IMR-90 (cell line): ENCODE measurements at places on chromosomes 11 and 22.
A peak's percentile ranks its signal among the peaks of the same experiment; 100 is the strongest.

DNA sequence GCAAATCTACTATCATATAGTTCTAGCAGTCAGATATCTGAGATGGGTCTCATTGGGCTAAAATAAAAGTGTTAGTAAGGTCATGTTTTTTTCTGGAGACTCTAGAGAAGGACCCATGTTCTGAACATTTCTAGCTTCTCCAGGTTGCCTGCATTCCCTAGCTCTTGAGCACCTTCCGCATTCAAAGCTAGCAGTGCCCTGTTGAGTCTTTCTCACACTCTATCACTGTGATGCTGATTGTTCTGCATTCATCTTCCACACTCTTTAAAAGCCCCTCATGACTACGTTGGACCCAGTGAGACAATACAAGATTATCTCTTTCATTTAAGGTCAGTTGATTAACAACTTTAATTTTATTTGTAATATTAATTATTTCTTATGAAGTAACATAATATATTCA is 433.3 kb upstream of the CHORDC1 start:
- DNase-seq: no peak
- no peaks in the 10 kb centered on the region for H3K27me3 ChIP-seq
- no peak overlapping the region for H3K27ac ChIP-seq
- no peaks in the 10 kb centered on the region for H3K36me3 ChIP-seq
- no peaks in the 10 kb centered on the region for H3K4me1 ChIP-seq

DNA sequence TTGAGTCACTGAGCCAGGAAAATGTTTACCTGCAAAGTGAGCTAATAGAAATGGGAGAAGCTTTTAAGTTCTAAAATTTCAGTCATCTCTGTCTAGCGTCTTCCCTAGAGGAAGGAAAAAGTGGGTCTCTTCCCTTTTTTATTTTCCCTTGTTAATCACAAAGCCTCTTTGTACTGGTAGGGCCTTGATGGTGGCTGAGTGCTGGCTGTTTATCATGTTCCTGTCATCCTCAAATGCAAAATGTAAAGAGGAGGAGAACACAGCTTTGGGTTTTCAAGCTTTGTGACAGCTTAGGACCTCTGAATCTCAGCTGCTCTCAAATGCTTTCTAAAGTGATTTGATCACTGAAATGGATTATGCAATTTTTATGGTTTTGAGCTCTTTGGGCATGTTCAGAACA is 222.0 kb downstream of the TMEM135 start:
- no peak overlapping the region for H3K27ac ChIP-seq
- H3K27me3 ChIP-seq: no peaks in the 10 kb centered on the region
- DNase-seq: no peak

- peak; percentile 67 for DNase-seq
- no peaks in the 10 kb centered on the region; the same call in 1 of the 2 replicates for H3K4me1 ChIP-seq
- H3K36me3 ChIP-seq: no peaks in the 10 kb centered on the region
- peak overlapping the region; percentile 49 for H3K4me3 ChIP-seq
- no peak overlapping the region for H3K27ac ChIP-seq
- peaks cover 39% of the 10 kb centered on the region for H3K27me3 ChIP-seq
Observed at GRCh38 chr22:20298803-20299745, 20.8 kb downstream of the DGCR6L start.

GRCh38 chr22:32569956-32570355 is 95.3 kb downstream of the FBXO7 start:
- H3K4me1 ChIP-seq: peaks cover 5% of the 10 kb centered on the region; the same call in 1 of the 2 replicates
- H3K4me3 ChIP-seq: no peak overlapping the region
- DNase-seq: no peak
- H3K36me3 ChIP-seq: no peaks in the 10 kb centered on the region
- no peak overlapping the region for H3K27ac ChIP-seq
- H3K27me3 ChIP-seq: peaks cover 46% of the 10 kb centered on the region

DNA sequence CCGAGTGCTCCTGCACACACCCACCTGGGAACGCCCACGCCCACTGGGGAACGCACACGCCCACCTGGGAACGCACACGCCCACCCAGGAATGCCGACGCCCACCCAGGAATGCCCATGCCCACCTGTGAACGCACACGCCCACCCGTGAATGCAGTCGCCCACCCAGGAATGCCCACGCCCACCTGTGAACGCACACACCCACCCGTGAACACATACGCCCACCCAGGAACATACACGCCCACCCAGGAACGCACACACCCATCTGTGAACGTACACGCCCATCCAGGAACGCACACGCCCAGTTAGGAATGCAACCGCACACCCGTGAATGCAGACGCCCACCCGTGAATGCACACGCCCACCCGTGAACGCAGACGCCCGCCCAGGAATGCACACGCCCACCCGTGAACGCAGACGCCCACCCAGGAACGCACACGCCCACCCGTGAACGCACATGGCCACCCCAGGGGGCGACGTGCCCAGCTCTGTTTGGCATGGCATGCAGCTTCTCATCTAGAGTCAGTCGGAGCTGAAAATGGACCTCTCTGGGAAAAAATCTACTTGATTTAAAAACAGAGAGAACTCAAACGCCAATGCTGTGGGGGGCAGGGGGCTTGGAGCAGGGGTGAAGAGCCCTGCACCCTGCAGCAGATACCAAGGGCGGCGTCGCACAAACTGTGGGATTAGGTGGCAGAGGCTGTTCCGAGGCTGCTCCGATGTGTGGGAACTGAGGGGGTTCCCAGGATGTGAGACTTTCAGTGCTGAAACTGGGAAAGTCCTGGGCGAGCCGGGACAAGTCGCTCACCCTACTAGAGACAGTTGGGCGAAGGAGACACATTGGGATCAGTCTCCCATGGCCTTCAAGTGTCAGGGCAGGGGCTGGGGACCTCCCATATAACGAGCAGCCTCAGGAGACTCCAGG is 83.3 kb downstream of the MYEOV start:
- H3K27ac ChIP-seq: no peak overlapping the region
- H3K4me3 ChIP-seq: no peak overlapping the region
- H3K4me1 ChIP-seq: 0 out of 2 replicates have a peak, but pooled peaks cover 2% of the 10 kb centered on the region

GRCh38 chr11:70203751-70204465 is 812 bp downstream of the FADD start:
- peak; percentile 86 for DNase-seq
- H3K27me3 ChIP-seq: no peaks in the 10 kb centered on the region
- peak overlapping the region; percentile 66 for H3K4me3 ChIP-seq

DNA sequence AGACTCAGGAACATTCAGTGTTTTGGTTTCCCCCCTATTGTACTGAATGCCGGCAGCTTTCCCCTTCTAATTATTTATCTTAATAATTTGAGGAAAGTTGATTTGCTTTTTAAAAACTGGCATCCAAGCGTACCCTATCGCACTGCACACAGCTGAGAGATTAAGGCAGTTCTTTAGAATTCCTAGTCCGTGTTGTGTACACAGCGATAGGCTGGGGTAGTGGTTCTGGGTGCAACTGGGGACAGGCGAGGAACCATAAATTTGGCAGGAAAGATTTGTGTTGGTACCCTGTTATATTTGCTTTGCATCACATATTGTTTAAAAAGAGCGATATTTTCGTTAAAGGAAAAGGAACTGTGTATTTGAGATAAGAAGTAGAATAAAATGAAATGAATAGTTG is 39.2 kb downstream of the PTPRJ start:
- no peaks in the 10 kb centered on the region for H3K36me3 ChIP-seq
- H3K27me3 ChIP-seq: no peaks in the 10 kb centered on the region
- DNase-seq: no peak
- H3K4me3 ChIP-seq: no peak overlapping the region

DNA sequence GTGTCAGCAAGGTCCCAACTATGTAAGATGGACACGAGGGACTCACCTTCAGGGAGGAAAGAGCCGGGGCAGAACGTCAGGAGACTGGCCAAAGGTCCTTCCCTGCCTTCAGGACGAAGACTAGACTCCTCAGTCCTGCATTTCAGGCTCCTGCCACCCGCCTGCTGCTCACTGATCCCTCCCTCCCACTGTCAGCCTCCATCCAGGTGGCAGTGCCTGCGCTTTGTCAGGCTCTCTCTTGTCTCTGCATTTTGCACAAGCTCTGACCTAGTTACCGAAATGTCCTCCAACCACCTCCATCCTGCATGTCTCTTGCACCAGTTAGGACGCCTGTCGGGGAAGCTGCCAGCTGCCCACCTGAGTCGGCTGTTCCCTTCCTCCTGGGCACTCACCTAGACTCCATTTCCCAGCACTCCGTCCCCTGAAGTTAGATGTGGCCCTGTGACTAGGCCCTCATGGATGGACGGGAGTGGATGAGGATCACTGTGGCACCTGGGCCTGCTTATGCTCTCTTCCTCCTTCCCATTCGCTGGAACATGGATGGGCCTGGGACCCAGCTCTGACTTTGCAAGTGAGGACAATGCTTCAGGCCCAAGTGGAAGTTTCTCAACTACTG is 8.0 kb downstream of the B3GNT6 start:
- no peak overlapping the region for H3K27ac ChIP-seq
- H3K4me3 ChIP-seq: no peak overlapping the region
- H3K36me3 ChIP-seq: no peaks in the 10 kb centered on the region

DNA sequence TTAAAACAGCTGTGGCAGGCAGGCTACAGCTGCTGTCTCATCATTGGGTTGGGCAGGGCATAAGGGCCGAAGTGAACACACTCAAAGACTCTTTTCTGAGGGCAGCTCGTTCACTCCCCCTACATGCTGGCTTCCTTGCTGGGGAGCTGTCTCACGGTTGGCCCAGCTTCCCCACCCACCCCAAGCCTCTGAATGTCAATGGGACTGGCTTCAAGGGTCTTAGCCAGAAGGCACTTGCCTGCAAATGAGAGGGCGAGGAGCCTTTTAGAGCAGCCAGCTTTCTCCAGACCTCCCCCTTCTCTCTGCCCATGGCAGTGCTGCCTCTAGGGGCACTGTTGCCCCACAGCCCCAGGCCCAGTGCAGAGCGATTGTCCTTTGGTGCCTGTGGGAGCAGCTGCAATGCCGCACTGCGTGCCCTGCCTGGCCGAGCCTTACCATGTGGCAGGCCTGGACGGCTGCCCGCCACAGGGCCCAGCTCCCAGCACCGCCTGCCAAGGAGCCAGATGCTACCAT is 94.7 kb upstream of the RASSF10 start:
- H3K4me1 ChIP-seq: peaks cover 4% of the 10 kb centered on the region; the same call in 1 of the 2 replicates
- H3K36me3 ChIP-seq: peaks cover 24% of the 10 kb centered on the region
- no peak overlapping the region for H3K4me3 ChIP-seq
- H3K27ac ChIP-seq: peak overlapping the region; percentile 57; the same call in 1 of the 2 replicates
- H3K27me3 ChIP-seq: no peaks in the 10 kb centered on the region

- H3K27ac ChIP-seq: no peak overlapping the region
- no peaks in the 10 kb centered on the region for H3K27me3 ChIP-seq
- peaks cover 59% of the 10 kb centered on the region for H3K36me3 ChIP-seq
- no peak for DNase-seq
- H3K4me1 ChIP-seq: no peaks in the 10 kb centered on the region
Observed at GRCh38 chr11:65398362-65398910, 12.0 kb downstream of the FRMD8 start.

DNA sequence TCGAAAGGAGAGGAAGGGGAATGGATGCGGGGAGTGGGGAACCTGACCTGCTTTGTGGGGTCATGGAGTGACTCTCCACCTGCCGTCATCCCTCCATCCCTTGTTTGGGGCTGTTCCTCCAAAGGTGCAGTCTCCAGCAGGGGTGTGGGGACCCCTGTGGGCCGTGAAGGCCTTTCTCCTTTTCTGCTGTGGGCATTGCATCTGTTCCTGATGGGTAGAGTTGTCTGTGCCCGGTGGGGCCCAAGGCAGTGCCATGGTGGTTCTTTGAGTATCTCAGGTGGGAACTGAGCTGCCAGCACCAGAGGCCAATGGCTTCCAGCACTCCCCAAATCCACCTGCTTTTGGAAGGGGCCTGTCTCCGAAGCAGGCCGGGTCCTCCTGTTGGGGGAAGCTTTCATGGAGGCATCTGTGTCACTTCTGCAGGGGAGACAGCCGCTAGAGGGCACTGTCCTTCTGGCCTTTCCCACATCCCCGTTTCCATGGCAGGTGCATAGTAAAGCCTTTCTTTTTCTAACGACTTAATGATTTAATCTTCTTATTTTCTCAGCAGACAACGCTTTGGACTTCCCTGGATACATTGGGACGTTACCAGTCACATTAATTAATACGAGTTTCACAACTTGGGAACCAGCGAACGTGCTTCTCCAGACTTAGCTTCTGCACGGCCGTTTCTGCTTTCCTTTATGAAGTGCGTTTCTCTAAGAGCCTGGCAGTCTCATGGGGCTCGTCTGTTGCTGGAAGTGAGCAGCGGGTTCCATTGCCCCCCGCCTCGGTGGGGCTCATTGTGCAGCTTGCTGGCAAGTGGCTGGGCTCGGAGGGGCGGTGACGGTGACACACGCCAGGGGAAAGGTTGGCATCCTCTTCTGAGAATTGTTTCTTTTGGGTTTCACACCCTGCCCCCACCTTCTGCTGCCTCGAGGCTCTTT is 57.1 kb downstream of the PARVB start:
- no peaks in the 10 kb centered on the region for H3K27me3 ChIP-seq
- peaks cover 2% of the 10 kb centered on the region; the same call in 1 of the 2 replicates for H3K4me1 ChIP-seq
- H3K36me3 ChIP-seq: no peaks in the 10 kb centered on the region
- H3K4me3 ChIP-seq: no peak overlapping the region
- peak; percentile 68 for DNase-seq
- no peak overlapping the region for H3K27ac ChIP-seq

DNA sequence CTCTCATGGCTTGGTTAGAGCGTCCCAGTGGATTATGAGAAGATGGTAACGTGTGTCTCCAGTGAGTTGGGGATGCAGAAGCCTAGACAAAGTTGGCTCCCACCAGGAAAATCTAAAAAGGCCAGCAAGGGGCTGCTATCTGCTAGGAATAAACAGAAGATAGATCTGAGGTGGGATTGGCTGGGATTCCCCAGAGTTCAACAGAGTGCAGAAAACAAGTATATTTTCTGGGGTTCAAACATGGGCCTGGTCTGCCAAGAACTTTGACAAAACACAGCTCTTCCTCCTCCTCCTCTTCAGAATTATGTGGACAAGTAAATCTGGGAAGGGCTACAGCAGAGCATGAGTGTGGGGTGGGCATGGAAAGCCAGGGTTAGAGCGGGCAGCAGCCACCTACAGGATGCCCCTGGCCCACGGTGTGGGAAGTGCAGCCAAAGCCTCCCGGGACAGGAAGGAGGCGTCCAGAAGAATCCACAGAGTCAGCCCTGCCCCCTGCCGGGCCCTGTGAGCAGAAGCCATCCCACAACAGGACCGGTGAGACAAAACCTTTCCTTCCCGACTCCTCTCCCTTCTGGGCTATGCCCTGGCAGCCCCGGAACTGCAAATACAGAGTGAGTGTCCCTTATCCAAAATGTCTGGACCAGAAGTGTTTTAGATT is 67.1 kb downstream of the CD82 start:
- DNase-seq: no peak
- peaks cover 13% of the 10 kb centered on the region for H3K4me1 ChIP-seq
- H3K27ac ChIP-seq: no peak overlapping the region
- H3K27me3 ChIP-seq: peaks cover 15% of the 10 kb centered on the region
- H3K4me3 ChIP-seq: no peak overlapping the region

DNA sequence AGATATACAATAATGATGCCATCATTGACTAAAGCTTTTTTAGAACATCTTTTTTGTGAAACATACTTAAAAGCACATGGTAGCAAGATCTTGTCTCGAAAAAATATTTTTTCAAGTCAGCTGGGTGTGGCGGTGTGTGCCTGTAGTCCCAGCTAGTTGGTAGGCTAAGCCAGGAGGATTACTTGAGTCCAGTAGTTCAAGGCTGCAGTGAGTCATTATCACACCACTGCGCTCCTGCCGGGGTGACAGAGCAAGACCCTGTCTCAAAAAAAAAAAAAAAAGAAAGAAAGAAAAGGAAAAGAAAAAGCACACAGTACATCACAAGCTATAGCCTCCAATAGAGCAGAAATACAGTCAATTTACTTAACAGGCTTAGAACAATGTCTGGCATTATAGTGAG is 37.0 kb downstream of the ENTHD1 start:
- H3K27me3 ChIP-seq: peaks cover 17% of the 10 kb centered on the region
- no peaks in the 10 kb centered on the region for H3K4me1 ChIP-seq
- DNase-seq: no peak
- no peaks in the 10 kb centered on the region for H3K36me3 ChIP-seq
- no peak overlapping the region for H3K4me3 ChIP-seq
